ENCODE measurements at places on chromosomes 16 and 17.

DNA sequence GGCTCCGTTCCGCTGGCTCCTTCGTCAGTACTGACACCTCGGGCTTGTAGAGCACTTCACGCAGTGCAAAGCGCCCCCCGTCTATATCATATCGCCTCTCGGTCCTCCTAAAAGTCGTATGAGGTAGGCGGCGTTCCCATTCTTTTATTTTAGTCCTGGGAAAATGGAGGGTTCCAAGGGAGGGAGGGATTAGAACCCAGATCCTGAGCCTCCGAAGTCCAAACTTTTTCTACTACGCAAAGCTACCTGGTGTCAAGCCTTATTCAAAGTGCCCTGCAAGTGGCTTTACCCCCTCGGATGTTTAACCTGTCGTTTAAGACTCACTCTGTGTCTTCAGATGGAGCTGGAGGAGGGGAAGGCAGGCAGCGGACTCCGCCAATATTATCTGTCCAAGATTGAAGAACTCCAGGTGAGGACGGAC lies 348 bp upstream of the FTSJ3 start:
- DNase-seq = no peak

- DNase-seq = no peak
Measured at GRCh38 chr17:14353861-14354474, 53.1 kb downstream of the HS3ST3B1 start.

- DNase-seq = no peak
Measured at GRCh38 chr16:29911676-29912010, 11.4 kb downstream of the ASPHD1 start.

DNA sequence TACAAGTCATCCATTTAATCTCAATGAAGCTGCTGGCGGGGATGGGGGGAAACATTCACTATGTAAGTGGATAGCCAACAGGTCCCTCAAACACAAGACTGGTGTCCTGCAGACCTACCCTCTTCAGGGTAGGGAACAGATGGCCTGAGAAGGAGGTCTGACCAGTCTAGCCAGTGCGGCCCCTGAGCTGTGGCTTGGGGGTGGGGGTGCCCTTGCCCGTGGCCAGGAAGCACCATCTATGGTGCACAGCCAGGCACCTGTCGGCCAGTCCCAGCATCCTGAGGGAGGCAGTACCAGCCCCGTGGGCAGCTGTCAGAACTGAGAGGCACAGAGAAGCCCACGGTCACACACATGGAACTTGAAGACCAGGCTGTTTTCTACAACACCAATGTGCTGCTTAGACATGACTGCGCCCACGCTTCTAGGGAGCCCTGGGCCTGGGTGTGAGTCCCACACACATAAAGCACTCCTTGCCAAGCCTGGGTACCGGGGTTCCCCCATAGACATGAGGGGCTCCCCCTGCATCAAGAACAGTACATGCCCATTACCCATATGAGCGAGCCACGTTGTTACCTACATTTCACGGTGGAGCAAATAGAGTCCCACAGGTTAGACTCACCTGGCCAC lies 40.9 kb downstream of the RMI2 start:
- DNase-seq = no peak

DNA sequence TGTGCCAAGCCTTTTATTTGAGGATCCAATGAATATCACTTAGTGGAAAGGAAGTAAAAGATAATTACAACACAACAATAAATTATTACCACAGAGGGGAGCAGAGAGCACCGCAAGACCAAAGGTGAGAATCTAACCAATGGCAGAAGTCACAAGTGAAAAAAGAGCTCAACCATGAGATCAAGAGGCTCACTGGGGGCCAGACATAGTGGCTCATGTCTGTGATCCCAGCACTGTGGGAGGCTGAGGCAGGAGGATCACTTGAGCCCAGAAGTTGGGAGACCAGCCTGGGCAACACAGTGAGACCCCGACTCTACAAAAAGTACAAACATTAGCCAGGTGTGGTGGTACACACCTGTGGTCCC lies 17.7 kb downstream of the ANKRD11 start:
- no peak for DNase-seq

DNA sequence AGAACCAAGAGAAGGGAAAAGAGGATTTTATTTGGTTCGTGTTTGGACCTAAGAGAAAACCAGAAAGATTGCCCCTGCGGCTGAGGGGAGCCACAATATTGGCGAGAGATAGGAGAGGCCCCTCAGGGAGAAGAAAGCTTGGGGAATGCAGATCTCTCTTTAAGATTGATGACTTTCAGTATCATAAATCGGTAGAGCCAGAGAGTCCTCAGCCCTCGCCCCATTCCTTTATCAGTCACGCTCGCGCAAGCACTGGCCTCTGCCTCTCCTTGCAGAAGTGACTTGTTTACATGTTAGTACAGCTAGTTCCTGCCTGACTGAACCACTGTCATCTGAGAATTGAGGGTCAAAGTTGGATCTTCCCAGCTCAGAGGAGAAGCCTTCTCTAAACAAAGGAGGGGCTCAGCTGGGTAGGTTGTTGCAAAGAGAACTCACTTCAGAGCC lies 21.5 kb upstream of the KRT19 start:
- no peak for DNase-seq

GRCh38 chr17:68850749-68851510 lies 104.3 kb downstream of the ABCA8 start:
- no peak for DNase-seq

DNA sequence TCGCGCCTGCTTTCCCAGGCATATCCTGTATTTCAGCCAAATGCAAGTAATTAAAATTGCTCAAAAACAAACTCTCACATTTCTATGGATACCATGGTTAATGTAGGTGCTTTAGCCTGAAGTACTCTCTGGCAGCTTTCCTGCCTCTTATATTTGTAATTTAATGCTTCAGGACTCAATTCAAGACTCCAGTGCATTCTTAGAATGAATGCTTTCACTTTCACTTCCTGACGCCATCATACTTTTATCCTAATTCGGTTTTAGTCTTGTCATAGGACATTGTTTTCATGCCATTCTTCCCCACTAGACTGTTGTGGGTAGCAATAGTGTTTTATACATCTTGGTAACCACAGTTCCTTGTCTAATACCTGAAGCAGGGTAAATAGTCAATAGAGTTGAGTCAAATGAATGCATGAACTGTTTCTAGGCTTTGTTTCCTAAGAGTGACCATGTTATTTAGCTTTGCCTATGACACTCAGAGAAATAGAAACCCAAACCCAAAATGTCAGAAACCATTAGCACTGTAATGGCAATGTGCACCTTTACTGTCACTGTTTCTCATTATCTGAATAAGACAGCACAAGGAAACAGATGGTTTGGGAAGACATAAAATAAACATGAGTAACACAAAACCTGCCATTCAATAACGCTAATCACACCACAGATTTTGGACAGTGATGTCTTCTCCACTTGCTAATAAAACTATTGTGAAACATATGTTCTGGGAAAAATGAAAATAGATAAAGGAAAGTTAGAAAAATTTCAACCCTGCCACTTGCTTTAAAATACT lies 705.5 kb downstream of the CDH11 start:
- no peak for DNase-seq

All from gastrocnemius medialis (tissue), 4 donors.